ENCODE measurements at places on chromosomes 6 and 20.

DNA sequence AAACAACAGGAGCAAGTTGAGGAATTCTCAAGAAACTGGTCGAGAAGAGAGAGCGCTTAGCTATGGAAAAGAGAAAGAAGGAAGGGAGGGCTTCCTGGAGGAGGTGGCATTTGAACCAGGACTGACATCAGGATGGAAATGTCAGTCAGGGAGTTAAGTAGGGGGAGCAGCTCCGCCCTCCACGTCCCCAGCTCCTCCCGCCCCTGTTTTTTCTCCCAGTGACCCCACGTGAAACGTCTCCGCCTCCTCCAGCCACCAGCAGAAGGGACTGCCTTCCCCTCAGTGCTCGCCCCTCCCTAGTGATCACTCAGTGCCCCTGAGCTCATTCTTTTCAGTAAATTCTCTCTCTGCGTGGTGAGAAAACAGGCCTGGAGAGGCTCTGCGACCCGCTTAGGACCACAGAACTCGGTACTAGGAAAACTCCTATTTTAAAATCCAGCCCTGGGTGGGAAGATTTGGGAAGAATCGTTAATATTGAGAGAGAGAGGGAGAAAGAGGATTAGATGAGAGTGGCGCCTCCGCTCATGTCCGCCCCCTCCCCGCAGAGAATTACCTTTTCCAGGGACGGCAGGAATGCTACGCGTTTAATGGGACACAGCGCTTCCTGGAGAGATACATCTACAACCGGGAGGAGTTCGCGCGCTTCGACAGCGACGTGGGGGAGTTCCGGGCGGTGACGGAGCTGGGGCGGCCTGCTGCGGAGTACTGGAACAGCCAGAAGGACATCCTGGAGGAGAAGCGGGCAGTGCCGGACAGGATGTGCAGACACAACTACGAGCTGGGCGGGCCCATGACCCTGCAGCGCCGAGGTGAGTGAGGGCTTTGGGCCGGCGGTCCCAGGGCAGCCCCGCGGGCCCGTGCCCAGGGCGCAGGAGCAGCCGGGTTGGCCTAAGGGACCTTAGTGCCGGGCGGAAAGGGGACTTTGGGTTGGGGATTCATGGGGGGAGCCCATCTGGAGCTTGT is 4.6 kb downstream of the HLA-DPB1 start:
- peak; percentile 86 for DNase-seq

DNA sequence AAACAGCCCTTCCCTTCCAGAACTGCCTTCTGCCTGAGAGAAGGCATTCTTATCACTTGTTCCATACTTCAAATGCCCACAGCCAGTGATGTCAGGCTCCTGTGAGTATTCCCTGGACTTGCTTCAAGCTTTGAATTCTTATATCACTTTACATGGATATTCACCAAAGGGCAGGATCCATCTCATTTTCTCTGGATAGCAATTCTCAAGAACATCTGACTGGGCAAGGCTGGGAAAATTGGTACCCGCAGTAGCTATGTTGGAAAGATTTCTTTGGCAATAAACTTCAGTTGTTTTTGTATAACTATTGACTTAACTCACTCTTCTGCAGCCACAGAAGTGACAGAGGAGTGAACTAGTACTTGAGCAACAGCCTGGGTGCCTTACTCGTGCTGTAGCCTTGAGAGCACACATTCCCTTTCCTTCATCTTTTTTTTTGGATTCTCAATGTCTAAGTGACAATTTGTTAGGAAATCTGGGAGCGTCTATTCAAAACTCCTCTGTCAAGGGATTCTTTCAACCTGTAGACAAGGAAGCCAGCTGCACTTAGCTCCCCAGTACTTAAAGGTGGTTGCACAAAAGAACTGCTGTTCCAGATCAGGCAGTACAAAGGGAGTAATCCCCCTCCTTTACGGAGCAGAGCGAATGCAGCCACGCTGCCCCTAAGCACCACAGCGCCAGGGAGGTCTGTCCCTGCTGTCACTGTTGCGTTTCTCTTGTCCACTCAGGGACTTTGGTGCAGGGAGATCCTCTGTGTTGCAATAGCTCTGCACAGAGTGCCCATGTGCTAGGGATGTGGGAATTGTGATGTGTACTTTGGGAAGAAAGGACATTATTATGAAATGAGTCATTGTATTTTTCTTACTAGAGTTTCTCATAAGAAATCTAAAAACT is 69.6 kb downstream of the JAG1 start:
- DNase-seq, result peak; percentile 87

GRCh38 chr6:138652824-138653223 is 120.7 kb upstream of the CCDC28A start:
- no peak for DNase-seq

- DNase-seq, result no peak
Measured at GRCh38 chr20:63103402-63104311, 96.9 kb upstream of the BHLHE23 start.

DNA sequence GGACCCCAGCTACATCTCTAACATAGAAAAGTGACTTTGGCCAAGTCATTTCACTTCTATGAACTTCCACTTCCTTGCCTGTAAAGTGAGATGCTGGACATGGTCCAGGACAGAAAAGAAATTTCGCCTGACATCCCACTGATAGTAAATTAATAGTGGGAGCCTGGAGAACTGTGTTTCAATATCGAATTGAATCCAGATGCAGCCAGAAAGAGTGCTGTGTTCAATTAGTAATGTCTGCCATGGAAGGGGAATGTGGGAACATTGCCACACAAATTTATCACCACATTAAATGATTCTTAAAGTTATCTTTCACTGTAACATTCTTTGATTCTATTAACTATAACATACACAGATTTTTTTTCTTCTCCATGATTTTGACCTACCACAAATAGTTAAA is 255.0 kb downstream of the HACE1 start:
- no peak for DNase-seq

- no peak for DNase-seq
Measured at GRCh38 chr20:56833427-56833826, 204.3 kb downstream of the TFAP2C start.

DNA sequence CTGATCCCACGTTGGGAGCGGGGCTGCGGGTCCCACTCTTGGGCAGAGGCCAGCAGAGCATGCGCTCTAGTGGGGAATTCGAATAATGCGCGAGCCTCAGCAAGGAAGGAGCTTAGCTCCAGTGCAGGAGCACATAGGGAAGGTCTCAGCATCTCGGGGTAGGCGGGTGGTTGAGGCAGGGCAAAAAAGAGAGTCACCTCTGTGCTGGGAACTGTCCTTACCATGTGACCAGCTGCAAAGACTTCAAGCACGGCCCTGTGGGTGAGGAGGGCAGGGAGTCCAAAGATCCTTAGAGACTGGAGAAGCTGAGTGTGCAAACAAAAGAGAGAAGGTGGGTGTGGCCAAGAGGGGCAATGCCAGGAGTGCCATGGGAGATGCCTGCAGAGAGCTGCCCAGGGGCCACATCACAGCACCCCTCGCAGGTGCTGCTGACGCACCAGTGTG is 79.2 kb upstream of the CD93 start:
- DNase-seq, result no peak

DNA sequence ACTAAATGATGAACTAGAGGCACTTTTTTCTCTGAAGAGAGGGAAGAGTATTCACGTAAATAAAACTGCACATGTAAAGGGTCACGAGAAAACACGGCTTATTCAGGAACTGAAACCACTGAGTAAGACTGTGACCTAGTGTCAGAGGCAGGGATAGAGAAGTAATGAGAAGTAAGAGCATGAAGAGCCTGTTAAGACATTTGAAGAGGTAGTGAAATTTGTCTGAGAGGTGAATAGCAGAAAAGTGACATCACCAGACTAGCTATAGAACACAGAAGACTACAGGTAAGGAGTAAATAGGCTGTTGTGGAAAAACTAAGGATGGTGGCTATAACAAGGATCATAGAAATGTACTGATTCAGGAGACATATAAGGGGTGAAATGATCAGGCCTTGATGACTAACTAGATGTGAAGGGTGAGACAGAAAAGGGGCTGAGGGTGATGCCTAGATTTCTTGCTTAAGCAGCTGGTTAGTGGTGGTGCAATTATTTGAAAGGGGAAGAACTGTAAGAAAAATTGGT is 76.8 kb downstream of the REV3L start:
- DNase-seq, result no peak

DNA sequence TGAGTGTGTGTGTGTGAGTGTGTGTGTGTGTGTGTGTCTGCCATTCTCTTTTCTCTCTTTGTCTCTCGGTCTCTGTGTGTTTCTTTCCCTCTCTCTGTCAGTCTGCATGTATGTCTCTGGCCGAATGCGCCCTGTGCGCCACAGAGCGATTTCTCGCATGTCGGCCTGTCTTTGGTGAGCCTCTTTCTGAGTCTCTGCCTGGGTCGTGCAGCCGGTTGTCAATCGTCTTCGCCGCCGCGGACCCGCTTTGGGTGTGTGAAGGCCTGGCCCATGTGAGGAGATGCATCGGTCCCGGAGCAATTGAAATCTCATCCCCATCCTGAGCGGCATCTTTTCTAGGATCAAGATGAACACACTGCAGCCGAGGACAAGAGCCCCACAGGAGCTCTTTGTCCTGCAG is 1567.2 kb upstream of the DEFB115 start:
- DNase-seq, result no peak

DNA sequence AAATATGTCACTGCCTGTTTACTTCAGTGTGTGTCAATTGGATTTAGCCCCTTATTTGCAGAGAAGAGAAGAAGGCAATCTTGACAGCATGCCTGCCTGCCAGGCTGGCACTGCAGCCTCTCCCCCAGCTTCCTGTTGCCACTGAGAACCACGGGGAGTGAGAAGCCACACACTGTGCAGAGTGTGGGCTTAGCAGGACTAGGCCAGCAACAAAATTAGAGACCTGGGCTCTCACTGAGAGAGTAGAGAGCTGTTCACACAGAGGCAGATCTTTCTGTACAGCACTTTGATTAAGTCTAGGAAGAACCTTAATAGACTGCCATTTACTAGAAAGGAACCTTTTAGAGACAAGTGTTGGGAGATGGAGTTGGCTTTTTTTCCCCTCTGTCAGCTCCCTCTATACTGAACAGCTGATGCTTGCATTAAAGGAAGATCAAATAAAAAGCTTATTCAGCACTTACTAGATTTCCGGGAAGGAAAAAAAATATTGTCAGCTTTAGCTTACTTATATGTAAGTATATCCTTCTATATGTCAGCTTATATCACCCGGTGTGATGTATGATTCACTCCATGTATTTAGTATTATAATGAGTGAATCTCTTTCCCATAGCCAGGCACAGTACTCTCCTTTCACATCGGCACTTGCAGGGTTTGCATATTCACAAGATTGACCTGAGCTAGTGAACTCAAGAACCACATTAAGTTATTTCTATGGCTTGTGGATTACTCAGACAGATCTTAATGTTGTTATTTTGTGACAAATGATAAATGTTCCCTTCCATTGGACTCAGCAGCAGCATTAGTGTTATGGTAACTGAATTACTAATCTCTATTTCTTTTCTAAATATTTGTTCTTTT is 851.0 kb upstream of the EPHA7 start:
- DNase-seq, result no peak

DNA sequence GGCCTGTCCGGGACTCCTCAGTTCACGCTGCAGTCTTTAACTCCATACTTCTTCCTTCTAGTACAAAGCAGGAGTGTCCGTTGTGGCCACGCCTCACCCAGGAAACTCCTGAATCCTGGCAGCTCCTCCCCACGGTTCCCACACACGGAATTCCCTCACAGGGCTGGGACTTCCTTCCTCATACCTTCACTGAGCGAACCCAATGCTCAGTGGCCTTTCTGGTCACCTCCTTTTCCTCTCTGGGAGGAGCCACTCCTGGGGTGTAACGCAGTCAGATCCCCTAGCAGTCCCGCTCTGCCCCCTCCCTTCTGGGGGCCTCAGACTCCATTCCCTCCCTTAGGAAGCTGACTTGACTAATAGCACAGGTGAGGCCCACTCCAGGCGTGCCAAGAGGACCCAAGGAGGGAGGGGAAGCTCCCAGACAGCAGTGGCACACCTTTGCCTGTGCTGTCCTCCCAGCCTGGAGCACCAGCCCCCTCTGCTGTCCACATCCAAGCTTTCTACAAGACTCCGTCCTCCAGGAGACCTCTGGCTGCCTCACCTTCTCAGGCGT is at the start of gene SLC52A3:
TSS of gene SLC52A3 (minus strand) at position 75 of the 553 bp plus-strand sequence. CDS start 2,726 bp downstream, outside the sequence.
- DNase-seq, result no peak

- no peak for DNase-seq
Measured at GRCh38 chr6:121223212-121223611, 111.1 kb downstream of the TBC1D32 start.

DNA sequence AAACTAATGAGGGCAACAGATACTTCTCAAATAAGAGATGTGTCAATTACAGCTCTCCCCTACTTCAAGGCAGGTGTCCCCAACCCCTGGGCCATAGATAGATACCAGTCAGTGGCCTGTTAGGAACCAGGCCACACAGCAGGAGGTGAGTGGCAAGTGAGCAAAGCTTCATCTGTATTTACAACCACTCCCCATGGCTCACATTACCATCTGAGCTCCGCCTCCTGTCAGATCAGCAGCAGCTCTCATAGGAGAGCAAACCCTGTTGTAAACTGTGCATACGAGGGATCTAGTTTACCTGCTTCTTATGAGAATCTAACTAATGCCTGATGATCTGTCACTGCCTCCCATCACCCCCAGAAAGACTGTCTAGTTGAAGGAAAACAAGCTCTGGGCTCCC is 422.1 kb downstream of the GJA1 start:
- DNase-seq, result no peak

GRCh38 chr20:60138256-60139220 is 180.3 kb downstream of the CDH26 start:
- DNase-seq, result no peak

DNA sequence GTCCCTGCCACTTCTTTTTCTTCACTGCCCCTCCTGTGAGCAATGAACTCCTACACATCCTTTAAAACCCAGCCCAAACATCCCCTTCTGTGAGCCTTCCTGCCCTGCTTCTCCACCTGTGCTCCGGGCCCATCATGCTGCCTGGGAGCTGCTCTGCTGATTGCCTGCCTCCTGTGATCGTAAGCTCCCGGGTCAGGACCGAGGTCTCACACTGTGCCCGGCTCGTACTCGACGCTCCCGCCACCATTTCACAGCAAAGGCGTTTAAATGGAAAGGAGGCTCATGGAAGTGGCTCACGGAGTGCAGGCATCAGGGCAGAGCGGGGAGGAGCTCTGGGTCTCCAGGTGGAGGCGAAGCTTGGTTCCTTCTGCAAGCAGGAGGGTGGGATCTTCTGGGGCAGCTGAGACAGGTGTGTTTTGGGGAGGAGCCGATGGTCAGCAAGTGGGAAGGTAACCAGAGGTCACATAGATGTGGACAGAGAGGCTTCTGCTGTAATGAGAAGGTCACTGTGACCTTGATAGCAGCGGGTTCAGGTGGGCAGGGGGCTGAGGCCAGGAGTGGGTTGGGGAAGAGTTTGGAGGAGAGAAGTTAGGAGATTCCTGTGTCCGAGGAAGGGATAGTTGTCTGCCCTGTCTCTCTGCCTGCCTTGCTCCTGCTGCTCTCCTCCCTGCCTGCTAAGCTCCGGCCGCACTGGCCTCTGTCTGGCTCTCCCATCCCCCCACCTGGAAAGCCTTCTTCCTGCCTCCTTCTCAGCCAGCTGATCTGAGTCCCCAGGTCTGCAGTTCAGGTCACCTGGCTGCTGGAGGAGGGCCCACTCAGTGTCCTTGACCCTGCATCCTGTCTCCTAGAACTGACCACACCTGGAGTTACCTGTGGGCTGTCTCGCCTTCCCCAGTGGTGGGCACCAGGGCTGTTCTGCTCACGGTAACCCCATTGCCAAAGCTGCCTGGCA is 52.7 kb upstream of the FRMD1 start:
- DNase-seq, result no peak
